ENCODE measurements at places on chromosomes 6 and 20.
A peak's percentile ranks its signal among the peaks of the same experiment; 100 is the strongest.

- no peak for DNase-seq
Measured at GRCh38 chr6:117375446-117375845, 50.3 kb downstream of the ROS1 start.

- DNase-seq = no peak
Measured at GRCh38 chr20:40778894-40779496, 90.0 kb upstream of the MAFB start.

DNA sequence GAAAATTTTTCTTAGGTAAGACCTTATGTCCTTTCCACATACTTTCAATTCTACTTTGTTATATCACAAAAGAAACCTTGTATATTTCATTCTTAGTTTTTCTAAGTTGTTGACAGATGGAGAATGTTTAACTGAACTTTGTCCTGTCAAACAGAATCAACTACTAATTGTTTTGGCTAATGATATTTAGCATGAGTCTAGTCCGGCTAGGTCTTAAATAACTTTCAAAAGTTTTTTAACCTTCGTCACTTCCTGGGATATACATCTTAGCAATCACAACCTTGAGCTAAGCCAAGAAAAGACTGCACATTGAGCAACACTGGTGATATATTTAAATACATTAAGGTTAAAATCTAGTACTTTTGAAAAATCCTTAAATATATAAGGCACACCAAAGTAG, 62.9 kb upstream of the RUNX2 start:
- DNase-seq = no peak

DNA sequence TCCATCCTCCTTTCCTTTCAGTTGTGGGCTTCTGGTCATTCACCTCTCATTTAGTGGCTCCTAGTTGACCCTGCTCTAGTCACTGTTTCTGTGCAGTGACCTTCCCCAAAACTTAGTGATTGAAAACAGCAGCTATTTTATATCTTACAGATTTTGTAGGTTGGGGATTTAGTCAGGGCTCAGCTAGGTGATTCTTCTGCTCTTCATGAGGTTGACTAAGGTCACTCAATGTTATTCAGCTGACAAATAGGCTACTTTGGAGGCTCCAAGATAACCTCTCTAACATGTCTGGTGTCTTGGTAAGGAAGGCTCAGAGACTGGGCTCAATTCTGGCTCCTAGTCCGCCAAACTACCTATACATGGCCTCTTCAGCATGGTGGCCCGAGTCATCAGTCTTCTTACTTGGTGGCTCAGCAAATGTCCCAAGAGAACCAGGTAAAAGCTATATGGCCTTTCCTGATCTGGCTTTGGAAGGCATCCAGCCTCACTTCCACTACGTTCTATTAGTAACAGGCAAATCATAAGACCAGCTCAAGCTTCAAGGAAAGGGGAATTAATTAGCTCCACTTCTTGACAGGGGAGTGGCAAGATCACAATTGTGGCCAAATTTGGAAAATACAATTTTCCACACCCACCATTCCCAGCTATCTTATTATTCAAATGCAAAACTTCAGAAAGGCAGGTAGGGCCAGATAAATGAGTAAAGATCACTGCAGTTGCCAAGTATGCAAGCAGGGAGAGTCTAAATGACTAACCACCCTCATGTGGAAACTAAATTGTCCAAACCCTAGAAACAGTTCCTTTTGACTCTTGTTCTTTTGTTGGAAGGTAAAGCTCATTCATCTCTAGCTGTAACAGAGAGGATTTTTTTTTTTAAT, 50.5 kb upstream of the LTV1 start:
- DNase-seq = no peak

DNA sequence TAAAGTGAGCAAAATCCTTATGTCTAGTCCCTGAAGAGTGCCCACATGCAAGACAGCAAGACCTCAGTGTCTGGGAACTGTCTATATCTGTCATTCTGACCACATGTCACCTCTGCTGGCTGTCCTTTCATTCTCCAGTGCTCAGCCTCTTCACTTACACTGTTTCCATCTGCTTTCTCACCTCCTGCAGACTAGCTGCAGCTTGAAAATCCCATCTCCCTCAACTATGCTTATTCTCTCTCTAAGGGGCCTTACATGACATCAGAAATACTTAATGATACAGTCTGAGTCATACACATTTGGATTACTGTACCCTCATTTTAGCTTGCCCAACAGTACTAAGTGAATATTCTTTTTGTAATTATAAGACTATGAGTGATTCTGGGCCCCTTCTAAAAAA, 587.8 kb downstream of the EPM2A start:
- no peak for DNase-seq

DNA sequence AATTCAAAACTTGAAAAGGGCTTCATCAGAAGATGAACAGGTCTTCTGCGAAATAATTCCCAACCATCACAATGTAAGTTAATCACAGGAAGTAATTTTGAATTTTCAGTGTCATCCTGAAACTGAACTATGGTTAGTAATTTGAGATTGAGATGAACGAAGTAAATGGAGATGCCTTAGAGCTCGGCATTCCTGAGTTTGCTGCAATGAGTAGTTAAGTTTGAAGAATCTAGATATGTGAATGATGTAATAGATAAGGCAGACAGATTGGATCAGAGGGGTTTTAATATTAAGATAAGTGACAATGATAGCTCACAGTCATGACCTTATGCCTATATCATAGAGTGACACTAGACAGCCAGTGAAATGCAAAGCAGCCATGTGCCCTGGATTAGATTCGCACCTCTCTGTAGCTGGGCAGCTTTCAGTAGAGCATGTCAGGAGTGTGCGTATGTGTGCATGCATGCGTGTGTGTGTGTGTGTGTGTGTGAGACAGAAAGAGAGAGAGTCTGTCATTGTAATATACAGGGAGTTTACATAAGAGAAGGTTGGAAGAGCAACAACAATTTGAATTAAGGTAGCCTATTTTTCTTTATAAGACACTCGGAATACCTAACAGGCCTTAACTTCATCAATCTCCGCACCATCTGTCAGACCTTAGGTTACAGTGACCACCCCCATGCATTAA, 233.0 kb downstream of the GMPR start:
- peak; percentile 73 for DNase-seq

GRCh38 chr6:142900227-142900971, 44.6 kb downstream of the HIVEP2 start:
- no peak for DNase-seq

- DNase-seq = no peak
Measured at GRCh38 chr20:53146201-53146891, 174.2 kb downstream of the TSHZ2 start.

DNA sequence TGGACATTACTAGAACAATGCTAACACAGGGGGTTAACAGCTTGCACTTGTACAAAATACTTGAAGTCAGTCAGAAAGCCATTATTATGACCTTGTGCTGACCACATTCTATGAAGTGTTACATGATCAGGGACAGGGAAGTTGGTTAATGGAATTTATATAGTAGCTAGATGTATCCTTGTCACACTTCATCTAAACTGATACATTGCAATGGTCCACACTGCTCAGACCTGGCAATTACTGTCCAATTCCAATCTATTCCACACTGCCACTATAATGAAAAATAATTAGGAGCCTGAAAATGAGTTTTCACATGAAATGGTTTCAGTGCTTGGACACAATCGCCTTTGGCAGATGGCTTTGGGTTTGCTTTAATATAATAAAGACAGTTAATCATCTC, 850.8 kb downstream of the EPHA7 start:
- no peak for DNase-seq

GRCh38 chr20:49561256-49561655, 6.7 kb downstream of the PTGIS start:
- DNase-seq = no peak

- no peak for DNase-seq
Measured at GRCh38 chr20:58547623-58548475, 32.6 kb upstream of the APCDD1L start.

GRCh38 chr6:152636021-152636608, 1.0 kb downstream of the SYNE1 start:
- DNase-seq = peak; percentile 56

DNA sequence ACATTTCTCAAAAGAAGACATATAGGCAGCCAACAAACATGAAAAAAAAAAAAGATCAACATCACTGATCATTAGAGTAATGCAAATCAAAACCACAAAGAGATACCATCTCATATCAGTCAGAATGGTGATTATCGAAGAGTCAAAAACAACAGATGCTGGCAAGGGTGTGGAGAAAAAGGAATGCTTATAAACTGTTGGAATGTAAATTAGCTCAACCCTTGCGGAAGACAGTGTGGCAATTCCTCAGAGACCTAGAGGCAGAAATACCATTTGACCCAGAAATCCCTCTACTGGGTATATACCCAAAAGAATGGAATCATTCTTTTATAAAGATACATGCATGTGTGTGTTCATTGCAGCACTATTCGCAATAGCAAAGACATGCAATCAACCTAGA, 303.8 kb upstream of the THEMIS start:
- no peak for DNase-seq

- peak; percentile 14 for DNase-seq
Measured at GRCh38 chr6:108492131-108492766, 68.5 kb upstream of the FOXO3 start.

DNA sequence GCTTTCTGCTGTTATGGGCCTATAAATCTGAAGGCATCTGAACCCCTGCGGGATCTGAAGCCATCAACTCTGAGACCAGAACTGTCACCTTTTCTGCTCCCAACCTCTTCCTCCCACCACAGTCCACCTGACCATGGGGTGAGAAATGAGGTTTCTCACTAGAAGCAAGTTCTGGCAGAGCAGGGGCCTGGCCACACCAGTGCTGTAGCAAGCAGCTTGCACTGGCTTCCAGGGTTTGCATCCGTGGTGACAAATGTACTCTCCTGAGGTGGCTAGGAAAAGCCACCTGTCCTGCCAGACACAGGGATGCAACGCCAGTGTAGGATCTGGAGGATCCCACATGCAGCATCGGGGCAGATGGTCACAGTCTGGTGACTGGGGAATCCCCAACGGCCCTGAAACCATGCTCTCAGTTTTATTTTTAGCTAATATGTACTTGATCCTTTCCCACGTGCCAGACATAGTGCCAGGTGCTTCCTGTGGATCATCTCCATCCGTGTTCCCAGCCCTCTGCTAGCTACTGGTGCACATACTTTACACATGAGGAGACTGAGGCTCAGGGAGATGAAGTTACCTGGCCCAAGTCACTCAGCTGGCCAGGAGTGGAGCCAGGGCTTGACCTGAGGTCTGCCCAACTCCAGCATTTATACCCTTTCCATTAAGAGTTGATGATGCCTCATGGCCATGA, 122.1 kb upstream of the SPACA1 start:
- DNase-seq = no peak

DNA sequence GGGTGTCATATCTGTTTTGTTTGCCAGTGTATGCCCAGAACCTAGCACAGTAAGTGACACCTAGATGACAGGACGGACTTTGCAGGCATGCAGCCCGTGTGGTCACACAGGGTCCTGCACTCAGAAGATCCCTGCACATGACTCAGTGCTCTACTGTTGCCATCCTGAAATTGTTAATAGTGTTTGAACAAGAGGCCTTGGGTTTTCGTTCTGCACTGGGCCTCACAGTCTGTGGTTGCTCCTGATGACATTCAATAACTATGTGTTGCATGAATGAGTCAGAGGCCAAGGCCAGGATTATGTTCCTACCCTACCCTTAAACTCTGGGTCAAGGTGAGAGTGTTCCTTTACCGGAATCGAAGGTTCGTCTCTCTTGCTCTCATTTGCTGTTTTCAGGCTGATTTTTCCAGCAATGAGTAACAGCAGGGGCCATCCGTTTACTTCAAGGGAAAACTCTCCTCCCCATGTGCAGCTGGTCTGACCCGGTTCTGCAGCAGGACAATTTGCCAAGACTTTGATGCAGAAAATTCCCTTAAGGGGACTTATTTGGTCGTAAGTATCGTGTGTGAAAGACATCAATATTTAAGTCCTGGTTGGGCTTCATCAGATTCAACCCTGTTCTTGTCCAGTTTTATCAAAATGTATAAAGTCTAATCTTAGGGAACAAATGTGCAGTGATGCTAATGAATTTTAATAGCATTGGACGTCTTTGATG, 13.0 kb upstream of the PFDN4 start:
- peak; percentile 41 for DNase-seq

- no peak for DNase-seq
Measured at GRCh38 chr6:135383301-135383700, 114.2 kb downstream of the AHI1 start.

GRCh38 chr6:5590187-5590586, 328.9 kb downstream of the FARS2 start:
- no peak for DNase-seq

DNA sequence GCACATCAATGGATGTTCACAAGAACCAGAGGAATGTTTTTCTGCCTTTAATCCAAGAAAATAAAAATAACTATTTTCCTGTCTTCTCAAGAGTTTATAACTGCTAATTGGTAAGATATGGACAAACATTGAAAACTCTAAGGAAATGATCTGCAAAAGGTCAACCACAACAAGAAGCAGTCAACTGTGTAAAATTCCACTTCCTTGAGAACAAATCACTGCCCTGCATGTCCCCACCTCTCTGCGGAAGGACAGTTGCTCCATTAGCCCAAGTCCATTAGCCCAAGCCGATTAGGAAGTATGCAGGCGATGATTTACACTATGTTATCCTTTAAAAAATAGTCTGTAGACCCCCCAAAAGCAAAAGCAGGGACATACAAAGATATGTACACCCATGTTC, 27.6 kb downstream of the SLC22A23 start:
- DNase-seq = no peak

- no peak for DNase-seq
Measured at GRCh38 chr20:58130581-58130980, 97.9 kb downstream of the ANKRD60 start.

GRCh38 chr6:40165036-40165709, 230.9 kb upstream of the MOCS1 start:
- DNase-seq = no peak
